ENCODE measurements at places on chromosomes 2 and 18.
A peak's percentile ranks its signal among the peaks of the same experiment; 100 is the strongest.

DNA sequence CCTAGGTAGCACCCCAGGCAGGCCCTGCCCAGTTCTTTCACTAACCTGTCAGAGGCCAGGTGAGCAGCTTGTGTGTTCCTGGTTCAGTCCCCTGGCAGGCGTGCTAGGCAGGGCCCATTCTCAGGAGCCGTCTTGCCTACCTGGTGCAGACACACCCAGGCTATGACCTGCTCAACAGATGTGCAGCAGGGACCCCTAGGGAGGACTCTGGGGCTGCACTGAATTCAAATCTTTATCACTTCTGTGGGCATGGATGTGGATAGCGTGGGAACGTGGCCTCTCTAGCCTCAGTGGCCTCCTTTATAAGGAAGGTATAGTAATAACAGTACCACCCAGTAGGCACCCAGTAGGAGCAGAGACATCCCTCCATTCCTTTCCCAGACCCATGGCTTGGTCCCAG, 48.4 kb downstream of the PLEKHB2 start:
- DNase-seq = no peak

GRCh38 chr2:120915670-120916069, 180.0 kb downstream of the GLI2 start:
- DNase-seq = peak; percentile 11

DNA sequence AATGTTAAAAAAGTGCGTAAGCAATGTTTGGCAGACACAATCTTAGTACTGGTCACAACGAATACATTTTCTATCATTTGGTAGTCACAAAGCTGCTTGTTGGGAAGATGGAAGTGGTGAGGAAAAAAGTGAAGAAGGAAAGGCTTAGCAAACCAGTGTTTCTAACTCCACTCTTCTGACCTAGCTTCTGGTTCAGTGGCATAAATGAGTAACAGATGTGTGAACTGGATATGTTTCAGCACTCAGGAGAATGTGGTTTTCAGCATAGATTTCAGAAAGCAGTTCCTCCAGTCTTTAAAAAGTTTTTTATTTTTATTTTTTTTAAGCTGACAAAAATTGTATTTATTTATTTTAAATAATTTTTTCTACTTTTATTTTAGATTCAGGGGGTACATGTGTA, 357.1 kb downstream of the CPS1 start:
- DNase-seq = no peak

- no peak for DNase-seq
These were observed 19.0 kb downstream of the MTERF4 start for GRCh38 chr2:241083091-241083415.

- no peak for DNase-seq
These were observed 125.8 kb downstream of the CABLES1 start for GRCh38 chr18:23260926-23261590.

GRCh38 chr2:122652670-122653069, 897.2 kb downstream of the TSN start:
- DNase-seq = no peak

DNA sequence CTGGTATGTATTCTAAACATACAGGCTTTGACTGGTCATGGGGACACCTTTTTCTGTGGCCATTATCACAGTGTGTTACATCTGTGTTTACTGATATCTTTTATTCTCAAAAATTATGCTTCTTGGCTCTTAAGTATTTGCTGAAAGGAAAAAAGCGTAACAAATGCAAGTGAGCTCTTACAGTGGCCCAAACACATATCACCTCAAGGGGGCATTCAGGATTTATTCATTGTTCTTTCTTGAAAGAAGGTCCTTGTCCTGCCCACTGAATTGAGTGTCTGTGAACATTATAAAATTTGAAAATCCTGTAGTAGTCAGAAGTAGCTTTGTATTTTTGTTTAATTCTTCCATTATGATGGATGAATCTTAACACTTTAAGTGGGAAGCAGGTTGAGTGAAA, 454.5 kb downstream of the XIRP2 start:
- DNase-seq = peak; percentile 13

DNA sequence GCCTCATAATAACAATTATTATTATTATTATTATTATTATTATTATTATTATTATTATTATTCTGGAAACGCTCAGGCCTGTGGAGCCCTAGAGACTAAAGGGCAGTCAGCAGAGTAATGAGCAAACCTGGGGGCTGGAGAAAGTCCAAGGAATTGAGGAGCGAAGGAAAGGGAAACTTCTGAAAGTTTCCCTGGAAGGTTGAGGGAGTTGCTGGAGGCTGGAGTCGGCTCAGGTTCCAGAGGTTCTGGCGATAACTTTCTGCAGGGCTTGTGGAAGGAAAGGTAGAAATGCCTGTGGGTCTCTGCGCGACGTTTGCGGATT, 9.2 kb downstream of the POU3F3 start:
- no peak for DNase-seq

DNA sequence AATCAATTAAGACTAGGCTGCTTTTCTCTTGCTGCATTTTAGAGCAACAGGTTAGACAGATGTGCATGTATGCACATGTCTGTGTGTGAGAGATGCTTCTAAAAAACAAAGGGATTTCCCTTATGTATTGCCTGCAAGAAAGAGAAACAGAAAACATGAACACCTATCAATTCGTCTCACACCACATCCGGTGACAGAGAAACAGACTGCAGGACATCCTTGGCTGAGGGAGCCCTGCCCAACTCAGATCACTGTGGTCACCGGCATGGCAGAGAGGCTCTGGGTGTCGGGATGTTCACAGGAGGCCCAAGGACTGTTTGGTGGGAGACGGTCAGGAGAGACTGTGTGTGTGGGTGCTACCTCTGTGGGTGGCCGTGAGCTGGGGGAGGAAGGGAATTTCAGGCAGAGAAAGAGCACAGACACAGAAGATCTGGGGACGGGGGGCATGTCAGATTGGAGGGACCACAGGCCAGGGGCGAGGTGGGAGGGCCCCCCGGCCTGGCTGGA, 24.9 kb downstream of the FHL2 start:
- DNase-seq = no peak

DNA sequence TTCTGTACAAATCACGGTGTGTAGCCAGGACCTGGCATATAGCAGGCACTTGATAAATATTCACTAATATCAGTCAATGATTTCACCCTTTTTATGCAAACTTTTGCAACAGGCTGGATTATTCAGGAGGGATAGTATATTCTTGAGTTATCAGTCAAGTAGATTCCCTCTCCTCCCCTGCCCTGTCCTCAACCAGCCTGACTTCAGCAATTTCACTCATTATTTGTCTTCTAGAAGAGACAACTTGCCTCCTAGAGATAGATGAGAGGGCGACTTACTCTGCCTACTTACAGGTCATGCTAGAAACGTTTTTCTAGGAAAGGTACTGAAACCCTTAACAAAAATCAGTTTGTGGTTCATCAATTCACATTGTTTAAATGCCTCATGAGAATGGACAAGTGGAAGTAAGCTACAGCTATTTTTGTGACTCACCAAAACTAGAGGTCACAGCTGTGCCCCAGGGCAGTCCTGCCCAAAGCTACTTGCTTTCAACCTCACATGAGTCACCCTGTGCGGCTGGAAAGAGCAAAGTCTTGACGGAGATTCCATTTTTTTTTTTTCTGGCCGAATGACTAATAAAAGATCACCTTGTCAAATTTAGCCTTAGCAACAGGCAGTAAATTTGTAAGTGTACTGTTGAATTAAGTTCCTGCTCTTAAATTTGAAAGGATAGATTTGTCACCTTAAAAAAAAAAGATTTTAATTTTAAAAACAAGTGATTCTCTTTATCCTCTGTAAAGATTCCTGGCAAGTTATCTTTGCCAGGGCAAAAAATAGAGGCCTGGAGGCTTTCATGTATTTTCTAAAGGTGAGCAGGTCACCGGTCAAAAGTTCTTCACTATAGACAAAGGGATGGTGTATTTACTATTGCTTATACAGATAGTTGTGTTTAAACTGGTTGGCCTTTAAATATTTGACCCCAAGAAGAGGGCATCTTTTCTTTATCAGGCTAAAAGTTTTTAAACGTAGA, 109.0 kb upstream of the SLC35G4 start:
- DNase-seq = peak; percentile 82

DNA sequence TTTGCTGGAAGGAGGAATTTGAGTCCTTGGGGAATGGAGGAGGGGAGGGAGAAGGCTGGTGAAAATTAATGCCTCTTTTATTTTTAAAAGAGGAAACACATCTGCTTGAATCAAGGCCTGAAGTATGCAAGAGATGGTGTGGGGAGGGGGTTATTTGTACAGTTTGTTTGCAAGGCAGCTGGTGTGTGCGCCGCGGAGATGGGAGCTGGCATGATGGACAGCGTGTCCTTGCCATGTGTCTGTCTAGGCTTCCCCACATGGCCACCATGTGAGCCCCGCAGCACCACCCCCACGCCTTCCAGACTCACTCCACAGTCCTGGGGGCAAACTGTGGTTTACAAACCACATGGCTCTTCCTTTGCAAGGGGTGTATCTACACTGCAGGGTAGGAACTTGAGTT, 154.8 kb upstream of the APCDD1 start:
- DNase-seq = no peak

DNA sequence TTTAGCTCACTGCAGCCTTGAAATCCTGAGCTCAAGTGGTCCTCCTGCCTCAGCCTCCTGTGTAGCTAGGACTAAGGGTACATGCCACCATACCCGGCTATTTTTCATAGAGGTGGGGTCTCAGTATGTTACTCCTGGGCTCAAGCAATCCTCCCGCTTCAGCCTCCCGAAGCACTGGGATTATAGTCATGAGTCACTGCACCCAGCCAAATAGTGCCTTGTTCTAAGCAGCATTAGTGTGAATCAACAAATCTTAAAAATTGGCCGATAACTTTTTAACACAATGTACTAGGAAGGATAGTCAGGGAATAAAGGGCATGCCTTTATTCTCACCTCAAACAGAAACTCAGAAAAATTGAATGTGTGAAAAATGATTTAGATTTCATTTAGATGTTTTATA, 51.6 kb downstream of the XRCC5 start:
- no peak for DNase-seq

DNA sequence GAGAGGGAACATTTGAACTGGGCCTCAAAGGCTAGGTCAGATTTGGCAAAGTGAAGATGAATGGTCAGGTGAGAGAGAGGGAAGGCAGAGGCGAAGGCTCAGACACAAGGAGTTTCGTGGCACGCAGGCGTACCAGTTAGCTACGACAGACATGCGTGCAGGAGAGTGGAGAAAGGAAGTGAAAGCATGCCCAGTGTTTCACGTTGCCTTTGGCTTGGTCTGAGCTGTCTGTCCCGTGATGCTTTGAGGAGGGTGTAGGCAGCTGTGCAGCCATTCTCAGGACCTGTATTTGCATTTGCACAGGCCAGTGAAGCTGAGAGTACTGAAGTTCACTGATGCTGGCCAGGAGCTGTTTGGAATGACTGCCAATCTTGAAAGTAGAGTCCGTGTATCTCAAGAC, 69.5 kb downstream of the HNRNPLL start:
- DNase-seq = no peak

GRCh38 chr2:175930504-175930903, 71.6 kb downstream of the LNPK start:
- peak; percentile 36 for DNase-seq

GRCh38 chr18:35658112-35658511, 76.6 kb downstream of the GALNT1 start:
- DNase-seq = no peak

DNA sequence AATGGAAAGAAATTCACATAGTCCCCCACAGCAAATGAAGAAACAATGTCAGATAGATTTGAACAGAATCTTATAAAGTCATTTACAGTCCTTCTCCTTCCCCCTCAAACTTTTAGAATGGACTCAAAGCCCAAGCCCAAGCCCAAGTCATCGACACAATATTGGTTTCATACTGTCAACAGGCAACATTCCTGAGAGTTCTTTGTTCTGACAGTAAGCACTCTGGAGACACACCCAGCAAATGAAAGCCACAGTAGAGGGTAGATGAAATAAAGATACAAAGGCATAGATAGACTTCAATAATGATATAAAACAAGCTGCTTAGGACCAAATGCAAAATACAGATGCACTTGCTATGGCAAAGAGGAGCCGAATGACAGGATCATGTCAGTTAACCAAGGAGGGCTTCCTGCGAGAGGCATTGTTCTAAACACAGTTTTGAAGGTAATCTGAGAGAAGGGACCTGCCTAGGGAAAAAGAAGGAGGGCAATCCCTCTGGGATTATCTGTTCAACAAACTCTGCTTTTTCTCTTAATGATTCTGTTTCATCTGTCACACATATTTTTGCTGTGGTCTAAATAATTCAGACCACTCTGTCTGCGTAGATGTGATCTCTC, 97.1 kb upstream of the MAP4K3 start:
- no peak for DNase-seq

GRCh38 chr2:9419541-9419940, 3.8 kb downstream of the ITGB1BP1 start:
- no peak for DNase-seq

GRCh38 chr2:195038153-195038552, 618.9 kb upstream of the SLC39A10 start:
- DNase-seq = no peak

GRCh38 chr2:237896507-237896892, 37.1 kb downstream of the RAMP1 start:
- no peak for DNase-seq

- peak; percentile 77 for DNase-seq
These were observed 161.0 kb upstream of the TMEM200C start for GRCh38 chr18:6056171-6056910.

- no peak for DNase-seq
These were observed 88.9 kb downstream of the ITGA4 start for GRCh38 chr2:181546086-181546485.

DNA sequence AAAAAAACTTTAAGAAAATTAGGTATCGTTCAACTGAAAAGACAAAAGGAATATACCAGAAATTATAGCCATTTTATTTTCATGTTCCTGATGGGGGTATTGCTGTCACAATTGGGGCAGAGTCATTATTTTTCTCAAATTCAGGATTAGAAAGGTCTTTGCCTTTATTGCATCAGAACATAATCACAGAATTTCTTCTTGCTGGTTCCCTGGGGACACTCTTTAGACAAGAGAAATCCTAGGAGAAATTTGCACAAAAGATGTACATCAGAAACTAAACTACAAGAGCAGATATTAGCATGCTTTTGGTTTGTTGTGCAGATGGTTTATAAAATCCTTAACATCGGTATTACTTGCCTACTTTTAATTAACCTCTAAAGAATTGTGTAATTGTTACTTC, 103.2 kb downstream of the NCOA1 start:
- DNase-seq = no peak

DNA sequence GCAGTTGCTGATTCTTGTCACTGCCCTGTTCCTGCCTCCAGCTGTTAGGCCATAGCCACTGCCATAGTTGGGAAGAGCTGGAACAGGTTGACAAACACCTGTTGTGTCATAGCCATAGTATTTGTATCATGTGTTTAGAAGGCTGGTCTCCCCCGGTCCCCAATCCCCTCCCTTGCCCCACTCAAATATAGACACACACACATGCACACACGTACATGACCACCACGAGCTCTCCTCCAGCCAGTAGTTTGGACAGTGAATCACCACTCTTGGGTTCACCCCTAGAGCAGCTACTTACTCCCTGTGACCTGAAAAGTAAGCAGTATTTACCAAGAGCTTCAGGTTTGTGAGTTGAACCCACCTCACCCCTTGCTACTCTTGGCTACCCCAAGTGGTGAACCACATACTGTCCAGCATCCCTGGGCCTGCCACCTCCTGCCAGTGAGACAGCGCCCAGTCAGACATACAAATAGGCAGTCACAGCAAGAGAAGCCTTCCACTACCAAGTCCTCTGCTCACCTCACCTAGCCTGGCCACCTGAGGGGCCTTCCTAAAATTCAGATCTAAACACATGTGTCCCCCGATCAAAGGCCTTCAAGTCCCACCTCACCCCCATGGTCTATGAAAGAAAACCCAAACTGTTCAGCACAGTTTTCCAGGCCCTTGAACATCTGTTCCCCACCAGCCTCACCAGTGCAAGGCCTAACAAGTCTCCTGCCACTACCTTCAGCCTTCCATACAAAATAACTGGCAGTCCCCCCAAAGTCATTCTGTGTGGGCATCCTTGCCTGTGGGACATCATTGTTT, 7.1 kb downstream of the PCBP1 start:
- no peak for DNase-seq

Measured in endothelial cell of umbilical vein (primary cell).